Muscle of arm (tissue), 14 donors: ENCODE measurements at places on chromosomes 5 and 9.

DNA sequence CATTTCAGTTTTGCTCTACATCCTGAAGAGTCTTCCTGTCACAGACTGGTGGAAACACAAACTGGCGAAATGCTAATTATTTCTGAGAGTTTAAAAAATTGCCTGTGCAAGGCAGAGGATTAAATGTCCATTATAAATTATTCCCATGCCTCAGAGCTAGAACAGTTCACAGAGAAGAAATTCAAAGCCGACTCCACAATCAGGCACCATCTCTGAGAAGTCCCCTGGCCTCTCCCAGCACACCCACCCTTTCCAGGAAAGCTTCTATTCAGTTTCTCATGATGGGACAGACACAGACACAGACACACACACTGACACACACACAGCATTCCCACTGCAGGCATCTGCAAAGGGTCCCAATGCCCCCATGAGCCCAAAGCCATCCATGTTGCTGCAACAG lies 253.1 kb downstream of the DENND1A start:
- no peak for DNase-seq

DNA sequence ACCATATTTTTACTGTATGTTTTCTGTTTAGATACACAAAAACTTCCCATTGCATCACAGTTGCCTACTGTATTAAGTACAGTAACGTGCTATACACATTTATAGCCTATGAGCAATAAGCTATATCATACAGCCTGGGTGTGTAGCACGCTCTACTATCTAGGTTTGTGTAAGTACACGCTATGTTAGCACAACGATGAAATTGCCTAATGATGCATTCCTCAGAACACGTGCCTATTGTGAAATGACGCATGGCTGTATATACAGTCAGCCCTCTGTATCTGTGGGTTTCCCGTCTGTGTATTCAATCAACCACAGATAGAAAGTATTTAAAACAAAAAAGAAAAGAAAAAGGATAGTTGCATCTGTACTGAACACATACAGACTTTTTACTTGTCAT lies 64.2 kb downstream of the SGCD start:
- DNase-seq = no peak

DNA sequence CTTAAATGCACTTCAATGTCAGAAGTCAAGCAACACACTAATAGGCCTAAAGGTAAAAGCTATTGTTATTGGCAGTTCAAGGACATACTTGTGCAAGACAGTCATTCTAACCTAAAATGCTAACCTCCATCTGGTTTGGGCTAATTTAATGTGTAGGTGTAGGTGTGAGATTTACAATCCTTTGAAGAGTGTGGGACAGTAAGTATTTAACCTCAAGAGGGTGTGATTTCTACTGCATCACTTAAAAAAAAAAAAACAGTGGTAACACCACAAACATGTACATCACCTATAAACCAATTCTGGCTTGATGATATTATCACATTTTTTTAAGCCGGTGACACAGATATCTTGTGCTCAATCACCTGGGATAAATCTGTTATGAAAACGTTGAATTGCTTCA lies 127.5 kb upstream of the MEF2C start:
- DNase-seq = no peak

GRCh38 chr5:76705574-76705973 lies 10.4 kb upstream of the F2R start:
- no peak for DNase-seq

GRCh38 chr9:124707666-124708065 lies 63.4 kb downstream of the NR6A1 start:
- DNase-seq = no peak

DNA sequence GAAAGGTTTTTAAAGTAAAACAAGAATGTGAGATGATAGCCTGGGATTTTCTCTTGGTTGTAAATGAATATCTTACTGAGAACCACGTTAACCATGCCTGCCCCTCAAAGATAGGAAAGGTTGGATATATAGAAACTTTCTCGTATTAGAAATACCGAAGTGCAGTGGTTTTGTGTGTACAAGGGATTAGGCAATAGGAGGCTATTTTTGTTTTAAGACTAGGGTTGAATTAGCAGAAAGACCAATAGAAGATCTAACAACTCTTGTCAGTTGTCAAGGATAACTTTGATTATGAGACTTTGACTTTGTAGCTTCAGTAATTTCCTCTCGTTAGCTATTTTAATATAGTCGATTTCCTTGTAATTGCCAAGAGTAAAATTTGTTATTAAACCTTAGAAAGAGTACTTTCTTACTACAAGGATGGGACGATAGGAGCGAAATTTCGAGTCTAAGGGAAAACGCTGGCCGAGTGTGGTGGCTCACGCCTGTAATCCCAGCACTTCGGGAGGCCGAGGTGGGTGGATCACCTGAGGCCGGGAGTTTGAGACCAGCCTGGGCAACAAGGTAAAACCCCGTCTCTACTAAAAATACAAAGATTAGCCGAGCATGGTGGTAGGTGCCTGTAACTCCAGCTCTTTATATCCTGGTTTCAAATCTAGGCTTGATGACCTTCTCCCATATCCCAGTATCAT lies 838 bp downstream of the POLK start:
- no peak for DNase-seq

- no peak for DNase-seq
Measured at GRCh38 chr5:136311999-136312398, 53.3 kb downstream of the TRPC7 start.

GRCh38 chr9:98886691-98887229 lies 56.9 kb upstream of the COL15A1 start:
- DNase-seq = no peak

- DNase-seq = no peak
Measured at GRCh38 chr9:95409650-95410426, 92.3 kb upstream of the FANCC start.

DNA sequence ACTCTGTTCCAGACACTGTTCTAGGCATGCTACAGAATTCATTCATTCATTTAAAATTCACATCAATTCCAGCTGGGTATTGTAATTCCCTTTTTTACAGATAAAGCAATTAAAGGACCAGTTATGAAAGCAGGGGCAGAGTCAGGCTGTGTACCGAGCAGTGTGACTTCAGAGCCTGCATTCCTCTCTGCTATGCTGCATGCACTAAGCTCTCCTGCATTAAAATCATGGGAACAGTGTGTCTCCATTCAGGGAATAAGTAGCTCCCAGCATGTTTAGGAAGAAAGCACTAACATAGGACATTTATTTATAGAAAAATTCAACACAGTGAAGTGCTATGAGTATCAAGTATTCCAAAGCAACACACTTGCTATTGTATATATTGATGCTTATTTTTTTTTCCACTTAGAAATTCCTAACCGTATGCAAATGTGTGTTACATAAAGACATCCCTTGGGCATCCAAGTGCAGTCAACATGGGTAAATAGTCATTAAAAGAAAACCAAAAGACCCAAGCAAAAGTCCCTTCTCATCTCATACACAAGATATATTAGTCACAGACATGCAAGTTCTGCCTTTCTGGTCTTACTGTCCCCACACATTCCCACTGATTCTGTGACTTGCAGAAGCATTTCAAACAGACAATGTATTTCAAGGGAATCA lies 173.7 kb downstream of the GABRB2 start:
- DNase-seq = no peak

- DNase-seq = no peak
Measured at GRCh38 chr9:102354041-102354440, 615.6 kb upstream of the GRIN3A start.

DNA sequence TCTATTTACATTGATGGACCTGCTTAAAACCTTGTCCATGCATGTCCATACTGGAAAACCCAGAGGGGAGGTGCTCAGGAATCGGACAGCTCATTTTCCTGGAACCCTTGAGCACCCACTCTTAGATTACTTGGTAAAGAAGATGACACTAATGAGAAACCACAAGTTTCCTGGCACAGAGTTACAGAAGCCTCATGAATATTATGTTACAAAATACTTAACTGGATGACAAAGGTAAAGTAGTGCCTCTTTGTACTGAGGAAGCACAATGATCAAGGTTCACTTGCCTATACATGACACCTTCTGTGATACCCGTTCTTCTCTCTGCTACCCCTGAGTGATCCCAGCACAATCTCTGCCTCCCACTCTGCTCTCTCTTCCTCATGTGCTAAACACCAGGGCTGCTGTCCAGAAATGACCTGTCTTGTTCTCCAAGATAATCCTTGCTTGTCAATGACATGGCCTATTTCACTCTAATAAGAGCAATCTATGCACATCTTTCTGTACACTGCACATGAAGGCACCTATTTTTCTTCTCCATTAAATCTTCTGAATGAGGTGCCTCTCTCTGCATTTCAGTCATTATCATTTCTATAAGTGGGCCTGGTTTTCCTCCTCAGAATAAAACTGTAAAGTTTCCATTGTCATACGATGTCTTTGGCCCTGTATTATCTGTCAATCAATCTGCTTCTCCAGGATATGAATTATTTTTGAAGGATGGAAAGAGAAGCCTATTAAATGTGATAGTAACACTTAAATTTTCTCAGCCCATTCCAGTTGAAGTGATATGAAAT lies 684.0 kb upstream of the ACO1 start:
- DNase-seq = no peak

- DNase-seq = peak; percentile 70
Measured at GRCh38 chr5:73792687-73793320, 166.8 kb downstream of the ARHGEF28 start.

GRCh38 chr5:167934551-167934971 lies 356.9 kb upstream of the WWC1 start:
- no peak for DNase-seq

DNA sequence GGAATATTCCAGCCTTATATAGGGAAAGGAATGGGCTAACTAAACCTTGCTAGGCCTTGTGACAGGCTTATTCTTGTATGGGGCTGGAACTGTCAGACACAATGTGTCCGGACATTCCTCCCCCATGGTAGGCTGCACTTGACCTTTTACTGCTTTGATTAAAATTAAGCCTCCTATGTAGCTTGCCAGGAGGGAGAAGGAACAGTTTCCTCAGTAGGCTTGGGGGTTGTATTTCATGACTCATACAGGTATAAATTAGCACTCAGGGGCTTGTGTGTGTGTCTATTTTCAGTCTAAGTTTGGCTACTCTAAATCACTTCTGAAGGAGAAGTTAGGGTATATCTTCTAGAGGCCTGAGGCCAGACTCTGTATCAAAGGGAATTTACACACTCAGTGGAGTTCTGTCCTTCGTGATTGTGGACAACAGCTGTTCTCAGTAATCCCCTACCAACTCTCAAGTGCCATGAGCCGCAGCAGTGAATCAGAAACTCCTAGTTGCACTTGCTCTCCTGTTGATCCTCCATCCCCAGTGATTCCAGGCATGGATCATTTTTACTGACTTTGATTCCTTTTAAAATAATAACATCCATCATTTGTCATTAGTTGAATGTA lies 16.4 kb downstream of the ADAMTS16 start:
- no peak for DNase-seq

- DNase-seq = no peak
Measured at GRCh38 chr9:133144904-133145851, 18.5 kb downstream of the GBGT1 start.

DNA sequence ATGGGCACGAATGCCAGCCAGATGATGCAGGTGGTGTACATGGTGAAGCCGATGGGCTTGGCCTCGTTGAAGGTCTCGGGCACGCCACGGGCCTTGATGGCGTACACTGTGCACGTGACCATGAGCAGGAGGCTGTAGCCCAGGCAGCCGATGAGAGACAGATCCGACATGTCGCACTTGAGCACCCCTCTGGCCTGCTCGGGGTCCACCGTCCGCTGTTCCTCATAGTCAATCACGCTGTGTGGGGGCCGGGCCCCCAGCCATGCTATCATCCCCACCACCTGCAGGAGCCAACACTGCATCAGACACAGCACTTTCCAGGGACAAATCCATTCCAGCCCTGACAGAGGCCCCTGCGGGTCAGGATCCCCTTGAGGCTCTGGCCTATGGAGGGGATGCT lies 12.2 kb downstream of the GRM6 start:
- no peak for DNase-seq

GRCh38 chr5:132184588-132184987 lies 43.1 kb downstream of the P4HA2 start:
- DNase-seq = no peak

DNA sequence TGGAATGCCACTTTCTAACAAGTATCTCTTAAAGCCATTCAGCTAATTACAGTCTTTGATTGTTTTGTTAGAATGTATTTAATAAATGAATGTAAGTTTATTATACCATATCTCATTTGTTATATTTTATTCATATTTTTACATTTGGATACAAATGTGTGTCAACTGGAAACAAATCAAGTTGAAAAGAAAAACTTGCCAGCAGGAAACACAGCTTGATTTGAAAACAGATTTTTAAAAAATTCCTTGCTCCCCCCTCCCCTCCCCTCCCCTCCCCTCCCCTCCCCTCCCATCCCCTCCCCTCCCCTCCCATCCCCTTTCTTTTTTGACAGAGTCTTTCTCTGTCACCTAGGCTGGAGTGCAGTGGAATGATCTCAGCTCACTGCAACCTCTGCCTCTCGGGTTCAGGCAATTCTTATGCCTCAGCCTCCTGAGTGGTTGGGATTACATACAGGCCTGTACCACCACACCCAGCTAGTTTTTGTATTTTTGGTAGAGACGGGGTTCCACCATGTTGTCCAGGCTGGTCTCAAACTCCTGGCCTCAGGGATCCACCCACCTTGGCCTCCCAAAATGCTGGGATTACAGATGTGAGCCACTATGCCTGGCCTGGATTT lies 227.6 kb downstream of the WDR70 start:
- DNase-seq = no peak

DNA sequence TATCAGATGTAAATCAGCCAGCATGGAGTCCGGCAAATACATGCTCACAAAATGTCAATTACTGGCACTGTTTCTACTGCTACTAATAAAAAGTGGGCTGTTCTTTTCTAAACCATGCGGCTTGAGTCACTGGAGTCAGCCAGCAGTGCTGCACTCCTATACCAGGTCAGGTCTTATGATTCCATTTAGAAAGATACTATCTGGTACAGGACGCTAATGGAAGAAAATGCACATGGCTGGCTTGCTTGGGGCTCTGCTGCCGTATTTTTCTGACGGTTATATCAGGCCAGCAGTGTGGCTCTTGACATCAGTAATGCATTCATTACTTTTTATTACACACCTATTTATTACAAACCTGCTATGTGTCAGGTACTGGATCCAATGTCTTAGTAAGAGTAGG lies 74.3 kb downstream of the NDFIP1 start:
- no peak for DNase-seq

- no peak for DNase-seq
Measured at GRCh38 chr5:149011728-149012127, 51.1 kb downstream of the SH3TC2 start.

DNA sequence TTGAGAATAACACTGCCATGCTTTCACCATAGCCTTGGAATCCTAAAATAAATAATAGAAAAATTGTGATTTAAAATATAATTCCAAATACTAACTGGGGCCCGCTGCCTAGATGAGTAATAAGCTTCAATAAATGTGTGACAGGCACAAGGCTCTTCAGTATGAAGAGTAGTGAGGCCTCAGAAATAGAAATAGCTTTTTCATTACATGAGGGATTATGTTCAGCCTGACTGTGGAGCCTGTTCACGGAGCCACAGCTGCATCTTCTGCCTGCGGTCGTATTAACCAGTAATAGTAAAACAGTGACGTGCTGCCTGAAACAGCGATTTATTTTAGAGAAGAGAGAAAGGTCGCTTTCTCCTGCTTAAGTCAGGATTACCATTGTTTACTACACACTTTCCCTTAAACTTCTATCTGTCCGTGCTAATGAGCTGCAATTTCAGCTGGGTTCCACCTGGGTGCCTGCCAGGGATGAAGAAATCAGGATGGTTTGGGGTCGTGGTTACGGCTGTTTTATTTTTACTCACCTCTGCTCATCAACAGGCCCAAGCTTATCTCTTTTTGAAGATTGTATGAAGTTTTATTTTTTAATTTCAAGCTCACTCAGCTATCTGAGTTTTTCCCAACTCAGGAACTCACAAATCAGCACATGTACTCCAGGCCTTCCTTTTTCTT lies 284.9 kb upstream of the WWC1 start:
- DNase-seq = no peak
